Left hindlimb (tissue), 1 donor: ENCODE measurements at places on chromosomes 2 and 18.

DNA sequence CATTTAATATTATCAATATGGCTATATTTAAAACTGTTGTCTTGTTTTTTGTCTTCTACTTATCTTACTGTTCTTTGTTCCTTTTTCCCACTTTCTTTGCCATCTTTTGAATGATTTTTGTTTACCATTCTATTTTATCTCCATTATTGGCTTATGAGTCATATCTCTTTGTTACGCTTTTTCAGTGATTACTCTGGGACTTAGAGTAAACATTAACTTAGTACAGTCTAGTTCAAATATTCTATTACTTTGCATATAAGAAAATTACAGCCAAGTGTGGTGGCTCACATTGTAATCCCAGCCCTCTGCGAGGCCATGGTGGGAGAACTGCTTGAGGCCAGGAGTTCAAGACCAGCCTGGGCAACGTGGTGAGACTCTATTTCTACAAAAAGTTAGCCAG lies 26.1 kb downstream of the ADCY3 start:
- no peak for DNase-seq

DNA sequence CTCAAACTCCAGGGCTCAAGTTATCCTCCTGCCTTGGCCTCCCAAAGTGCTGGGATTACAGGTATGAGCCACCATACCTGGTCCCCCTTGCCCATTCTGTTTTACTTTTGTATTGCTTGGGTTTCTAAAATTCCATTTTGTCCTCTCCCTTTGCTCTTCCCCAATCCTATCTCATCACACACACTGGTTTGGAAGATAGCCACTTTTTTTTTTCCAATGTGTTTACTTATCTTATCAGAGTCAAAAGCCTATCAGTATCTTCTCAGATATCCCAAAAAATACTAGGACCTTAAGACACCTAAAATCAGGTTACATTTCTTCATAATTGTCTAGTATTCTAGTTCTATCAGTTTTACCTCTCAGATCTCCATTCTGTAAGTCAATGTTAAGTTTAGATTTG lies 56.1 kb downstream of the MSH2 start:
- DNase-seq, result no peak

DNA sequence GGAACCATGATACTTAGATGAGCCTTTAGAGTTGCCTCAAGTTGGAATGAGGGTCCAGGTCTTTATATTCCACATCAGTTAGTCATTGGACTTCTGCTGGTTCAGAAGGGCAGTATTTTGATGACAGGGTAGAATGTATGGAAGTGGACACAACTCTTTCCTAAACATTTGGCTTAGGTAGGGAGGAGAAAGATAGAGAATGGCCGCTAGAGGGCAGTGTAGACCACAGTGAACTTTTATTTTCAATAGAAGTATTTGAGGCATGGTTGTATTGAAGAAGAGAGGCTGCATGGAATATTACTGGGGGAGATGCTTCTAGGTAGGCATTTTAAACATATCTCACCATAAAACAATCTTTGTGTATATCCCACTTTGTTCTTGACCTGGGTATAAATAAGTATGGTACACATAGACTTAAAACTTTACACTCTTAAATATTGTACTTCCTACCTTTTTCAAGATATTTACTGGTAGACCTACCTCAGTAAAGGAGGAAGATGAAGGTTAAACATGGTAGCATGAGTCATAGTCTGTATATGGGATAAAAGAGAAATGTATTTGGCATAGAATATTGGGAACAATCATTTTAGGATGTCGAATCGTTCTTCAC lies 497.6 kb upstream of the FAM98A start:
- DNase-seq, result no peak

GRCh38 chr2:216242365-216242764 lies 129.9 kb downstream of the MARCHF4 start:
- no peak for DNase-seq

GRCh38 chr2:148048475-148049221 lies 27.8 kb downstream of the MBD5 start:
- no peak for DNase-seq

GRCh38 chr2:79554899-79555298 lies 42.0 kb downstream of the CTNNA2 start:
- no peak for DNase-seq

DNA sequence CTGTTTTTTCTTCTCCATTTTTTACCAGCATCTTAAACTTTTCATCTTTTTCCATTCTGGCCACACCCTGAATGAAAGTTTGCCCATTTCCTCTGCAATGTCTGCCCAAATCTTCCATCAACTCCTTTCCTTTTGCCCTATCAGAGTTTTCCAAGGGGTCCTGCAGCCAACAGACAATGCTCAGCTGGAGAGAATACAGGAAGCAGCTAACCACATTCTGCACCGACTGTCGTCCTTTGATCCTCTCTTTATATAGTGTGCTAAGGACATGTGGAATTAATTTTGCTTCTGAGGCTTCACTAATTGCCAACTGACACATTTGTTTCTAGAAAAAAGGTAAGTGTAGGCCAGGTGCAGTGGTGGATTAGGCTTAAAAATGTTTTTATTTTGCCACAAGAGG lies 50.5 kb upstream of the DLX2 start:
- DNase-seq, result no peak
